Thoracic aorta (tissue), 2 donors: ENCODE measurements at places on chromosomes 6 and 20.

- no peak for DNase-seq
Measured at GRCh38 chr6:137000825-137001224, 43.9 kb downstream of the IL20RA start.

DNA sequence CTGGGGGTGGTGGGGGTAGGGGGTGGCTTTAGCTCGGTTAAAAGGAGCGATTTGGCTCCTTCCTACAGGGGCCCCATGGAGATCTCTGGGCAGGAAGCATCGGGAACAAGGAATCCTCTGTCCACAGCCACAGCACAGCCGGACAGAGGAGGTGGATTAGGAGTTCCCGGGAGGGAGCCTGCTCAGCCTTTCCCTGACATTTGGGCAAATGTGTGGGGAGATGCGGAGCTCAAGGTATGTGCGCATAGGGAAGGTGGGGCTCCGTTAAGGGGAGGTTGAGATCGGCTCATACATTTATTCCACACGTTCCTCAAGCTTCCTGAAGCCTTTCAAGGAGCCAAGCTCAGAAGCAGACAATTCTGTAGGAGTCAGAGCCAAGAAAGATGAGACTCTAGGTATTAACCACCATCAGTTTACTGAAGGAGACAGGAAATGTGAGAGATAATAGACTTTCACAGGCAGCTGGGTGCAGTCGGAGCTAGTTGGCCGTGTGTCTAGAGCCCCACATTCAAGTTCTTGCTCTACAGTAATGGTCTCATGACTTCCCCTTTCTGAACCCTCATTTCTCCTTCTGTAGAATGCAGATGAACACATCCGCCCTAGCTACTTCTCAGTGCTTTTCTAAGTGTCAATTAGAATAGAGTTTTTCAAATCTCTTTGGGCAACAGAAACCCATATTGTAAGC is 40.8 kb upstream of the EPB41L1 start:
- DNase-seq, result no peak

DNA sequence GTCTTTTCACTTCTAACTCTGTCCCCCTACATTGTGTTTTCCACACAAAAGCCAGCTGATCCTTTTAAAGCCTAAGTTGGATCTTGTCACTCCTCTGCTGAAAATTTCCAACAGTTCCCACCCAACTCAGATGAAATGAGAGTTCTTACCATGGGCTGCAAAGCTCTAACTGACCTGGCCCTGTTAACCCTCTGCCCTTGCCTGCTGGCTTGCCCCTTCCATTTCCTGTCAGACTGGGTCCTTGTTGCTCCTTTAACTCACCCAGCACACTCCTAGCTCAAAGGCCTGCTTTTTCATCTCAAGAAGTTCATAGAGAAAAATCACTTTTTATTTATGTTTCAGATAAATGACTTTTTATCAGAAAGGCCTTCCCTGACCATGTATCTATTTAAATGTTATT is 66.5 kb upstream of the HEY2 start:
- DNase-seq, result no peak

- DNase-seq, result no peak
Measured at GRCh38 chr6:133701633-133702331, 187.1 kb upstream of the TCF21 start.

- no peak for DNase-seq
Measured at GRCh38 chr6:52336919-52337561, 24.9 kb upstream of the PAQR8 start.

DNA sequence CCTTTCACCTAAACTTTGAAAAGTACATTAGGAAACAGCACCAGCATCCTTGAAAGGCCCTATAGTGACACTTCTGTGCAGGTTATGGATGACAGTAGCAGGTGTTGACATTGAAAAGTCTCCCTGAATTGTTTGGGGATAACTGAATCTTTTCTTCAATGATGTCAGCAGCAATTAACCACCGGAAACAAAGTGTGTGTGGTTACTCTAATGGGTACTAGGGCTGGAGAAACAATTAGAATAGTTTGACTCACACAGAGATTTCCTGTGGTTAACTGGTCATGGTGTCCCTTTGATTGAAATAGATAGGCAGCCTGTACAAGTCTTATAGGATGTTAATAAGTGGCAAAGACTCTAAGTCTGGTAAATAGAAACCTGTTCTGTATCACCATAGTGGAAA is 189.1 kb downstream of the TBX18 start:
- DNase-seq, result no peak

GRCh38 chr6:44193307-44193910 is 23.3 kb upstream of the MYMX start:
- DNase-seq, result no peak

DNA sequence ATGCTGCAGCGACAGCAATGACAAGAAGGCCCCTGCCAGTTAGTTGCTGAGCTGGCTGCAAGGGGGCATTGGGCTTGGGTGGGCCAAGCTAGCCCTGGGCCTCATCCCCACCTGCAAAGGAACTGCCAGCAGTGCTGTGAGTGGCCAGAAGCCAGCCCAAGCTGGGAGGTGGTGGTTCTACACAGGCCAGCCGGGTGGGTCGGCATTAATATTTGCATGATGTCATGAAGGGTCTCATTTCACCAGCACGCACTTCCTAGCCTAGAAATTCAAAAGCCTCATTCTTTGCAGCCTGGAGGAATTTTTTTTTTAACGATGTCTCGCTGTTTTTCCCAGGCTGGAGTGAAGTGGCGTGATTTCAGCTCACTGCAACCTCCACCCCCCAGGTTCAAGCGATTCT is 62.0 kb downstream of the IYD start:
- no peak for DNase-seq

GRCh38 chr6:154341871-154342270 is 14.7 kb downstream of the IPCEF1 start:
- no peak for DNase-seq

DNA sequence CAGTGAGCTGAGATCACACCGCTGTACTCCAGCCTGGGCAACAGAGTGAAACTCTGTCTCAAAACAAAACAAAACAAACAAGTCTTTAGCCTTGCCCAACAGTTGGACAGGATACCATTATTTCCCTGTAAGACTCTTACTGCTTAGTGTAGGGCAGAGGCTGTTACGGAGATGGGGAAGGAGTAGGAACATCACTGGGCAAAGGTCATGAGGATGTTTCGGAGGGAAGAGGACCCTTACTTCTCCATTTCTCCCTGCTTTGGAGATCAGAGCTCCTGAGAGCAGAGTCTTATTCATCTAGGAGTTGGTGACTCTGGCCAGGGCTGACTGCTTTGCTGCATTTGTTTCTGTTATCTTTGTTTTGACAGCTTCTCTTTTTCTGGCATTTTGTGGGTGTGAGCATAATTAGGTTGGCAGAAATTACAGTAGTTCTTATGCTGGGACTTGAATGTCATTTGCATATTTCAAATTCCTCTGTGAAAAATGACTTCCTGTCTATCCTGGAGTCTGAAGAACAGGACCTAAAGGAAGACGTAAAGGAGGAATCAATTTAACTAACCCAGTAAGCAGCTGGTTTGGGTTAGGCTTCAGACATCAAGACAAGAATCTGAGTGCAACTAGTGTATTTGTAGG is 89.0 kb downstream of the CDS2 start:
- DNase-seq, result no peak

DNA sequence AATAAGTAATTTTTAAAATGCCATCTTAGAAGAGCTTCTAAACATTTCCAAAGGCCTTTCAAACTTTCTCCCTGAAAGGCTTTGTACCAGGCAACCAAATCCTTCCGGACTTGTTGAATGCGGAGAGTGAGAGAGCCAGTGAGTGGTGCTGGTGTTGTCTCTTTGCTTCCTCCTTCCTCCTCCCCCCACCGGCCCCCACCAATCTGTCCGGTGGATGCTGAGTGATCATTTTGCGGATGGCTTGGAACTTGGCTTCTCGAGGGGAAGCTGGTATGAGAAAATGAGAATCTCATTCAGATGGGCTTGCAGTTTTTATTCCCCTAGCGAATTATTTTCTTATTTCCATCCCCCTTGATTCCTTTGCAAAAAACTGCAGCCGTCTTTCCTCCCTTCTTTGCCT is 97.3 kb downstream of the ANKRD60 start:
- no peak for DNase-seq

GRCh38 chr6:90442366-90442765 is 144.5 kb downstream of the MAP3K7 start:
- DNase-seq, result no peak

DNA sequence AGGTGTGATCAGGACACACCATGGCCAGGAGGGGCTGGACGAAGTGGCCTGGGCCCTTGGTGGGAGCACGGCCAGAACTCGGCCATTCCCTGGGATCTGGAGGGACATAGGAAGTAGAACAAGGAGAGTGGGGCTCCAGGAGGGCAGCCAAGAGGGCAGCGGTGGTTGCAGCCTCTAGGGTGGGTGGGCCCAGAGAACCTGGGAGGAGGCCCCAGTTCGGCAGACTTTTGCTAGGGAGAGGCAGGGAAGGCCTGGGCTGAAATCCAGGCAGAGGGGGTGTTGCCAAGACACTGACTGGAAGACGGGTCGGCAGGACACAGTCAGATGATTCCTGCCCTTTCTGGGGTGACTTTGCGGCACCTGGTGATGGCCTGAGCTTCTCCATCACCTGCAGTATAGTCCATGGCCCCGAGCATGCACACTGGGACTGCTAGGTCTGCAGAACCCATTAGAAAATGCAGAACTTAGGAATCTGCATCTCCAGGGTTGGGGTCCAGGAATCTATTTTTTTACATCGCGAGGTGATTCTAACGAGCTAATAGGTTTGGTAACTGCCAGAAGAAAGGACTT is 224.8 kb downstream of the SYNDIG1 start:
- no peak for DNase-seq

GRCh38 chr6:130965656-130966055 is 97.4 kb downstream of the EPB41L2 start:
- DNase-seq, result no peak

- DNase-seq, result no peak
Measured at GRCh38 chr20:46798430-46798829, 89.0 kb downstream of the SLC2A10 start.

DNA sequence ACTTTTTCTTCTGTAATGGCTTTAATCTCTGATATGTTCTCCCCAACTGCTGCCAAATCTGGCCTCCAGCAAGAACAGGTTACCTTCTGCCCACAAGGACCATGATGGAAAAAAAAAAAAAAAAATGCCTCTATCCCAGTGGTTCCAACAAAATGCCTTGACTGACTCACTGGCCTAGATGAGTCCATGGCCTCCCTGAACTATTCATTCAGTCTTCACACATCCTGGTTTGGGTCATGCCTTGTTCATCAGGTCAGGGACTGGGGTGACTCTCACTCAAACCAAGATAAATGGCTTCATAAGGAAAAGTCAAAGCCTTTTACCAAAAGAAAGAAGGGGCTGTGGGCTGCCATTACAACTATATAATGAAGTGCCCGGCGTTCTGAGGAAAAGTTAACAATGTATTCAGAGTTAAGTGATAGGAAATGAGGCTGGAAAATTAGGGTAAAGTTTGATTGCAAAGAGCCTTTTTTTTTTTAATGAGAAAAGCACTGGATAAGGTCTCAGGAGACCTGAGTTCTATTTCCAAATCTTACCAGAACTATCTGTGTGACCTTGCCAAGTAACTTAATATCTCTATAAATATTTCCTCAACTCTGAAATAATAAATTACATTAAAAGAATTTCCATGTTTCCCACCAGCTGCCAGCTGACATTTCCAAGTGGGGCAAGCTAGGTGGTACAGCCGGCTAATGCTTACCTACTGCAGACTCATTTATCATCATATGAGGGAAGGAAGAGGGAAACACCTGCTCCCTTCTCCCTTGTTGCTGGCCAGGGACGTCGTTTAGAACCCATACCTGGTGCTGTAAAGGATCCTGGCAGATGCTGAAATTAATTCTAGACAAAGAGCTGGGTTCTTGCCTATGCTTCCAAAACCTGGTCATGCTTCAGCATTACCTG is 380.0 kb upstream of the MARCKS start:
- DNase-seq, result no peak

GRCh38 chr6:123189816-123190215 is 193.8 kb downstream of the CLVS2 start:
- DNase-seq, result no peak

DNA sequence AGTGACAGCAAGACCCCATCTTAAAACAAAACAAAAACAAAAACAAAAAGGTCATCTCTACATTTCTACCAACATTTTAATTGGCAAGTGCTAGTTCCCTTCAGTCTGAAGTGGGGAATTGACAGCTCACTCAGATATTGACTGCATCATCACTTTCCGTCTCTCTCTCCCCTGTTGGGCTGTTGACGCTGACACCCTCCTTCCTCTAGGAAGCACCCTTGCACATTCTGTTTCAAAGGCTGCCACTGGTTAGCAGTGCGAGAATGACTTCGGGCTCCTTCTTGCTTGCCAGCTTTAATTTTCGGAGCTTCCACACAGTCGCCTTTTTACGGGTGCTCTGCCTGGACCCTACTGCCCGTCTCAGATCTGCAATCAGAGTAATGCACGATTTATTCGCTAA is 96.6 kb upstream of the INSM1 start:
- DNase-seq, result no peak

DNA sequence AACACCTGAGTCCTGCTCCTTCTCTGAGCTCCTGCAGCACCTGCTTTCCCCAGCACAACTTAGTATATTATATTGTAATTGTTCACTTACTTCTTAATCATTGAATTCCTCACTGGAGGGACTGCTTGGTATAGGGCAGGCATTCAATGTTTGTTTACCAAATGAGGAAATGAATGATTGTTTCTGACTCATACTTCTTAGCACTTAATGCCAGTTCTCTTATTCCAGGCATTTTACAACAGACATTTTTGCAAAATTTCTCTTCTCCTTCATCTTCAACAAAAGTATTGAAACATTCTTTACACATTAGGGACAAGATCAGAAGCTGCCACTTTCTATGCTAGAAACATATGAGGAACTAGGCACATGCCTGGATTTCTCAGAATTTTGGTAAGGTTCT is 119.4 kb downstream of the TBX18 start:
- no peak for DNase-seq

GRCh38 chr6:161584621-161585340 is 310.9 kb upstream of the AGPAT4 start:
- DNase-seq, result no peak
